Activated CD4-positive, alpha-beta T cell treated with anti-CD3 and anti-CD28 coated beads for 36 hours (primary cell): ENCODE measurements at places on chromosomes 11 and 22. TPM values are rescaled to one million over a fixed set of nuclear protein-coding genes. Genes with fewer than 3 reads are reported as not detected.

Gene APOL5
- total RNA-seq, result not detected

Gene INCENP
- total RNA-seq, result 140 TPM

Gene KCNJ5
- not detected for total RNA-seq

Gene BBOX1
- total RNA-seq, result not detected

GRCh38 chr11:68641880-68642279 is 42.5 kb upstream of the GAL start:
- H3K36me3 ChIP-seq, result no peaks in the 10 kb centered on the region
- DNase-seq, result no peak
- no peak overlapping the region for H3K27ac ChIP-seq
- H3K4me1 ChIP-seq, result no peaks in the 10 kb centered on the region
- H3K27me3 ChIP-seq, result peaks cover 2% of the 10 kb centered on the region

GRCh38 chr22:35970616-35971455 is 57.8 kb downstream of the RBFOX2 start:
- DNase-seq, result no peak
- H3K27ac ChIP-seq, result no peak overlapping the region
- H3K27me3 ChIP-seq, result no peaks in the 10 kb centered on the region
- H3K36me3 ChIP-seq, result no peaks in the 10 kb centered on the region

- peaks cover 2% of the 10 kb centered on the region for H3K4me1 ChIP-seq
These were observed 22.8 kb upstream of the GPR83 start for GRCh38 chr11:94424011-94424410.
